ENCODE measurements at places on chromosomes 7 and 10. TPM values are rescaled to one million over a fixed set of nuclear protein-coding genes. Genes with fewer than 3 reads are reported as not detected.
A peak's percentile ranks its signal among the peaks of the same experiment; 100 is the strongest.

ASB10 gene
- total RNA-seq, result not detected

KCND2 gene
- 1.4 TPM for total RNA-seq

SPDYE16 gene
- total RNA-seq, result 0.33 TPM

UTF1 gene
- total RNA-seq, result not detected

SLC13A1 gene
- total RNA-seq, result not detected

CCL26 gene
- not detected for total RNA-seq

DNA sequence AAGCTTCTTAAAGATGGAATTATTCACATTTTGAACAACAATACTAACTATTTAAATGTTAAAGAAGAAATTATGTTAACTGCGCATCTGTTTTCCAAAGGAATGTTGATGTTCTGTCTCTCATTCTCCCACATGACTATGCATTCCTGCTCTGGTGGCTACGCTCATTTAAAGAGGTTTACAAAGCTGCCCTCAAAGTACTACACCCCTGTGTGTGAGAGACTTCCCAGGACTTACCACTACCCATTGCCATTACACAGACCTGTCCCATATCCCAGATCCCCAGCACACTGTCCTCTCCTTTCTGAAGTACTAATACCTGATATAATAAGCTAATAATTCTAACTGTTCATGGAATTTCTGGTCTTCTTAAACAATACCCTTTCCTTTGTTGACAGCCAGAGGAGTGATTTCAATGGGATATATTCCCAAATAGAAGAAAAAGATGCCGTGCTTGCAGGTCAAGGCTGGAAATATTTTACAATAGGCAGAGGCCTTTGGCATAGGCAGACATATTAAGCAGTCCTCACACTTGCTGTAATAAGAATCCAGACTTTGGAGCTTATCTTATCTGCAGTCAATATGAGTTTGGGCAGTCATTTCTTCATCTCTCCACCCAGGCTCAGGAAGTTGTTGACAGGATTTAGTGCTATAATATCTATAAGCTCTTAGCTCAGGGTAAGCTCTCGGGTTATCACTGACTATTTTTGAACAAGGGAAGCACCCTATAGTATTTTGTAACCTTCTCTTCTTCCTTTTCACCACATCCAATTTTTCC is 12.2 kb downstream of the LIPF start:
- H3K4me1 ChIP-seq, result no peaks in the 10 kb centered on the region
- no peaks in the 10 kb centered on the region for H3K36me3 ChIP-seq
- no peaks in the 10 kb centered on the region for H3K27me3 ChIP-seq

DNA sequence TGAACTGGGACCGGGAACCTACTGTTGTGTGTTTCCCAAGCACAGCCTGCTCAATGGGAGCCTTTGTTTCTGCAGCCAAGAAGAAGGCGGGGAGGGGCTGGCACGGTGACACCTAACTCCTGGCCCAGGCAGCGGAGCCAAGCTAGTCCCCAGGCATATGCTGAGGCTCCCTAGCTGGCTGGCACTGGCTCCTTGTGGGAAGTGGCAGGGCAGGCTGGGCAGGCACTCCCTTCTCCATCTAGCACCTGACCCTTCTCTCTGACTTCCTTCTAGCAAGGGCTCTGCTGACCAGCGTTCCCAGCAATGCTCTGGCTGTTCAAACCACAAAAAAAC is 325.0 kb downstream of the PLXNA4 start:
- DNase-seq, result peak; percentile 89
- no peak overlapping the region for H3K4me3 ChIP-seq
- H3K4me1 ChIP-seq, result peaks cover 18% of the 10 kb centered on the region
- H3K27ac ChIP-seq, result no peak overlapping the region
- no peaks in the 10 kb centered on the region for H3K36me3 ChIP-seq

GRCh38 chr7:74672343-74672915 is 14.9 kb downstream of the GTF2I start:
- peaks cover 19% of the 10 kb centered on the region for H3K4me1 ChIP-seq
- no peak for DNase-seq
- no peaks in the 10 kb centered on the region for H3K27me3 ChIP-seq
- peaks cover 3% of the 10 kb centered on the region for H3K36me3 ChIP-seq

- DNase-seq, result no peak
- H3K27ac ChIP-seq, result no peak overlapping the region
- no peak overlapping the region for H3K4me3 ChIP-seq
- H3K36me3 ChIP-seq, result no peaks in the 10 kb centered on the region
- no peaks in the 10 kb centered on the region for H3K27me3 ChIP-seq
- H3K4me1 ChIP-seq, result no peaks in the 10 kb centered on the region
These were observed 674.4 kb downstream of the TYW1 start for GRCh38 chr7:67671006-67671548.

Measured in thyroid gland (tissue), 4 donors.